ENCODE measurements at places on chromosomes 11 and 22.

DNA sequence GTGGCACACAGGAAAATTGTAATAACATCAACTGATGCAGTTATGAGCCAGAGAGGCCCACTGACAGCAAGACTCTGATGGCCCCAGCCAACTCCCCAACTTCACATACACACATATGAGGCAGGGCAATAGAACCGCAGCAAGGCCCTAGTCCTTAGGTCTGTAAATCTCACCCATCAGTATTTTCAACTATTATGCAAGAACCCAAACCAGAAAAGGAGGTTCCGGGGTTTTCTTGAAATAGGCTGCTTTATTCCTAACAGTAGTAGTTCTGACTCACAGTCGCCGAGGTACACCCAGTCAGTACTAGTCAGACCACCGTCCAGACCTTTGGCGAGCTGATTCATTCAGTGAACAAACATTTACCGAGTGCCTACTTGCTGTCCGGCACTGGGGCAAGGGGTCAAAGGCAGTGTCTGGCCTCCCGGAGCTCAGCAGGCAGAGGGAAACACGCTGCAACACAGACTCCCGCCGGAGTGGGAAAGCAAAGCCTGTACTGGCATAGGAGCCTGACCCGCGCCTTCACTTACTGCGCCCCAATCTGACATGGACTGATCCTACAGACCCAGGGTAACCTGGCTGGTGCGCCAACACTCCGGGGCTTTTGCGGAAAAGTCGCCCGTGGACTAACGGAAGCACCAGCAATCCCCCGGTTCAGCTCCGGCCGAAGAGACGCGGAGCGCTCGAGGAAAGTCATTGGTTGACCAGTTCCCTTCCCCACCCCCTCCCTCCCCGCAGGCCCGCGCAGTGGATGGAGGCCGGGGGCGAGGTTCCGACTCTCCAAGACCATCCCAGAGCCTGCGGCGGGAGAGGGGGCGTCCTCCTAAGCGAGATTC is 1.3 kb downstream of the PLEKHA7 start:
- no peak for DNase-seq

DNA sequence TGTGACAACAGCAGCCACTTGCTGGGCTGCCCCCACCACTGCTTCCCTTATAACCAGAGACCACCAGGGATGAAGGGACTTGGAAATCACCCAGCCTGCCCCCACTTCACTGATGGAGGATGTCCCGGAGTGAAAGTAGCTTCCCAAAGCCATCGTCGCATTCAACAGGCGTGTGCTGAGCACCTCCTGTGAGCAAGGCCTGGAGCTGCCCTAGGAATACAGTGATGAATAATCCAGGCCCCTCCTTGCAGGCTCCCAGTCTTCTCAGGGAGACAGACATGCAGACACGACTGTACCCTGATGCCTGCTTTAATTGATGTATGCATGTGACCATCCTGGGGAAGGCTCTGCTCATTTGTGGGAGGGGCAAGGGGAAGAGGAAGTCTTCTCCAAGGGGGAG is 22.6 kb downstream of the PTPN5 start:
- no peak for DNase-seq

DNA sequence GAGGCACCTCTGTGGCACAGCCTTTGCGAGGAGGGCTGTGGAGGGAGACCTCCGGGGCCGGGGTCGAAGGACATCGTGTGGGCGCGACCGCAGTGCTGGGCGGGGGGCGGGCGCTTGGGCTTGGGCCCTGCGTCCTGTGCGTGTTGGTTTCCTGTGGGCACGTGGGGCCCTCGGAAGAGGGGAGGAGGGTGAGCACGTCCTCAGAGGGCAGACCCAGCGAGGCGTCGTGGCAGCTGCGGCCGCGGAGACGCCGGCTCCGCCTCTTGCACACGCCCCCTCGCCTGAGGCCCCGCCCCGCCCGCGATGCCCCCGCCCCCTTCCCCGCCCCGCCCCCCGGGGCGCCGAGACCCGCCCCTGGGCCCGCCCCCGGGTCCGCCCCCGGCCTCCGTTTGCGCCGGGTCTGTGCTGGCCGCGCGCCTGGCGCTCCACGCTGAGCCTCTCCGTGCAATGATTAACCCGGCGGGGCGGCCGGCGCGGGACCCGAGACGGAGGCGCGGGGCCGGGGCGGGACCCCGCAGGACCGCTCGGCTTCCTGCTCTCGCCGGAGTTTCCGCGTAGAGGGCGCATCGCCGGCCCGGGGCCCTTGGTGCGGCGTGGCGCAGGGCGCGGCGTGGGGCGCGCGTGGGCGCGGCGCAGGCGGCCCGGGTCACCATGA is at the start of gene PRR5:
TSS of gene PRR5 (plus strand) at position 381 of the 655 bp plus-strand sequence. CDS start at position 652, 271 bp downstream.
- DNase-seq: peak; percentile 31

- DNase-seq: peak; percentile 54
Observed at GRCh38 chr11:34105957-34106504, 602 bp downstream of the NAT10 start.

DNA sequence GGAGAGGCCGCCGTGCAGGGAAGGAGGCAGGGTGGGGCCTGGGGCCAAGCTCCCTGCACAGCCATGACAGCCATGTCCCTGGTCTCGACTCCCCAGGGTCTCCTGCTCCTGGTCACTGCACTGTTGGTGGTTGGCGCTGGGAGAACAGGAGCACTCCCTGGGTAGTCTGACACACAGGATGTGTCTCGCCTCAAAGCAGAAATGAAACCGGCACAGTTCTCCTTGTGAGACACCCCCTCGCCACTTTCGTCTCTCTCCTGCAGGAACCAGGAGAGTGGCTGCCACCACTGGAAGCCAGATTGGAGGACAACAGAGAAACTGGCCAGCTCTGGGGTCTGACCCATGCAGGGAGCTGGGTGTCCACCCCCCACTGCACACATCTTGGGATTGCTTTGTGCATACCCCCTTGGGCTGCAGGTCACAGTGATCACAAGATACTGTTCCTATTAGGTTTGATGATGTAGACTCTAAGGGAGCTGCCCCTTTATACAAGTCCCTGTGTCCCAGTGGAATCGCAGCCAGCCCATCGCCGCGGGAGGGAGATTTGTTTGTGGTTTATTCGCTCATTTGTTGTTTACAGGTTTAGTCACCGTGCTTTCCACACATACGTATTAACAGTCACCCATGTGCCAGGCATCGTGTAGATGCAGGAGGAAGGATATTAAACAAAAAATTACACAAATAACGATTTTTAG is 27.0 kb upstream of the YWHAH start:
- no peak for DNase-seq

Measured in NCI-H524 (cell line).